ENCODE measurements at places on chromosomes 13 and 19.

DNA sequence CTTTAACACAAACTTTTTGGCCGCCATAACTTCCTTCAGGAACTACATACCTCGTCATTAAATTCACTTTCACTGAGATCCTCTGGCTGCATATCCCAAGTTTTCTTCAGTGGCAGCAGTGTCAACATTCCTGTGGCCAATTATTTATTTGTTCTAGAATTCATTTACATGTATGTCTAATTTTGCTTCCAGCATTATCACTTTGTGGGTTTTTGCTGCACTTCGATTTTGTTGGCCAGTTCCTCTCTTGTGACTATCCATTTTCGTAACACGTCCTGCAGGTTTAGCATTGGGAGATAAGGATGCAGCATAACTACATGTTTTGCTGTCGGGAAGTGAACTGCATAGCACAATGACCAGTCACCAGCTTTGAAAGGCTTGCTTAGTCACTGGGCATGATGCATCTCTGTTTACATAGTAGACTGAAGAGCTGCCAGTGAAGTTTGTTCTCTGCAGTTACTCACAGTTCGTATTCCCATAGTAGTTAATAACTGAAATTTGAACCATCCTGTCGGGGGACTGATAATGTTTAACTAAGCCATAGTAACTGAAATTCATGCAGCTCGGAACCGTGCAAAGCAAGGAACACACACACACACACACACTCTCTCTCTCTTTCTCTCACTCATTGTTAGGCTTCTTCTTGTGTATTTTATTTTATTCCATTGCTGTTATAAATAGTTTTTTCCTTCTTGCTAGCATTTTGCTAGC, 28.3 kb downstream of the ZNF507 start:
- peak; percentile 44 for DNase-seq

- no peak for DNase-seq
Measured at GRCh38 chr19:46842791-46843190, 7.9 kb downstream of the AP2S1 start.

- no peak for DNase-seq
Measured at GRCh38 chr19:5394551-5395505, 54.2 kb upstream of the PTPRS start.

- DNase-seq = no peak
Measured at GRCh38 chr13:38159710-38160109, 189.9 kb upstream of the UFM1 start.

DNA sequence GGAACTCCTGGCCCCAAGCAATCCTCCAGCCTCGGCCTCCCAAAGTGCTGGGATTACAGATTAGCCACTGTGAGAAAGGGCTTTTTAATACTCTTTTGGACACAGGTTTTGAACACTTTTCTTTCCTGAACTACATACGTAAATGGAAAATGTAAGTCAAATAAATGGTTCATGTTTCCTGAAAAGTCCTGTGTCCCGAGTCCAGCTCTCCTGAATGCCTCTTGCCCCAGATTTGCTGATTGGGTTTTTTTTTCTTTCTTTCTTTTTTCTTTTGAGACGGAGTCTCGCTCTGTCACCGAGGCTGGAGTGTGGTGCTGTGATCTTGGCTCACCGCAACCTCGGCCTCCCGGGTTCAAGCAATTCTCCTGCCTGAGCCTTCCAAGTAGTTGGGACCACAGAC, 24.5 kb downstream of the PTPRS start:
- DNase-seq = no peak

- no peak for DNase-seq
Measured at GRCh38 chr13:33109801-33110200, 93.6 kb downstream of the KL start.

GRCh38 chr19:51921949-51922348, 5.3 kb upstream of the ZNF613 start:
- no peak for DNase-seq

DNA sequence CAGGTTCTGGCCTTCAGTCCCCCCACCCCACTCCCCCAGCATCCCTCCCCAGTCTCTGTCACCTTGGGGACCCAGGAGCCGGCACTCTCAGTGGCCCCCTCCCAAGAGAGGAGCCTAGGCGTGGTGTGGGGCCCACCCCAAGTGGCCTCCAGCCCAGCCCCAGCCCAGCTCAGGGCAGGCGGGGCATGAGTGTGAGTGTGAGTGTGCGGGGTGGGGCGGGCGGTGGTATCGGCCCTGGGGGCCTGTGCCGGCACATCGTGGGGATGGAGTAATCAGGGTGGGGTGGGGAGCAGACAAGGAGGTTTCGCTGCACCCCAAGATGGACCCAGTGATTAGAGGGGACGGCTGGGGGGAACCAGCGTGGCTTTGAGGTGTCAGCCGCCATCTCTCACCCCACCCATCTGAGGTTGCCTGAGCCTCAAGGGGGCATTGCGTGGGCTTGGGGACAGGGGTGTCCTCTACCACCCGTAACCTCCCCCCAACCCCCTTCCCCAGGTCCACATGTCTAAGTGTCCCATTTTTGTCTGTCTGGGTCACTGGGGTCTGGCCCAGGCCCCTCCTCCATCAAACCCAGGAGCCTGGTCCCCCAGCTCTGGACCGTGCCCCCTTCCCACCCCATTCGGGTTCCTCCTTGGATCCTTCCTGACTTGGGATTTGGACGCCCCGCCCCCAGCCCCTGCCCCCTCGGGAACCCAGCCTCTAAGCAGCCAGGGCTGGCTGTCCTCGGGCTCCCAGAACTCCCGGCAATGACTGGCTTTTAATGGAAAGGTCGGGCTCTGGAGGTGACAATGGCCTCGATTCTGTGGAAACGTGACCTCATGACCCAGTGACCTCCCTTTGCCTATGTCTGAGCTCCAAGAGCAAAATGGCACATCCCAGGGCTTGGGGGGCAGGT, 6.9 kb upstream of the SULT2B1 start:
- DNase-seq = no peak

GRCh38 chr19:31392464-31392863, 43.2 kb upstream of the TSHZ3 start:
- DNase-seq = no peak

DNA sequence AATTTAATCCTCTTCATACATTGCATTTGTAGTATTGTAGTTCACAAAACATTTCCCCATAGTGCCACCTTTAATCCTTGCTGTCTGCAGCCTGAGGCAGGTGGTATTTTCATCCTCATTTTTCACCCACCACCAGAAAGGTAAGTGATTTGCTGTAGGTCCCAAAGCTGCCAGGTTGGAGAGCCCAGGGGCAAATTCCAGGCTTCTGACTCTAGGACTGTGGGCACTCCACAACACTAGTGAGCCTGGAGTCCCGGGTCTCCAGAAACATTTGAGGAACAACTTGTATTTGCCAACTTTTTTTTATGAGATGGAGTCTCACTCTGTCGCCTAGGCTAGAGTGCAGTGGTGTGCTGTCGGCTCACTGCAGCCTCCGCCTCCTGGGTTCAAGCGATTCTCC, 6.2 kb downstream of the ILF3 start:
- no peak for DNase-seq

DNA sequence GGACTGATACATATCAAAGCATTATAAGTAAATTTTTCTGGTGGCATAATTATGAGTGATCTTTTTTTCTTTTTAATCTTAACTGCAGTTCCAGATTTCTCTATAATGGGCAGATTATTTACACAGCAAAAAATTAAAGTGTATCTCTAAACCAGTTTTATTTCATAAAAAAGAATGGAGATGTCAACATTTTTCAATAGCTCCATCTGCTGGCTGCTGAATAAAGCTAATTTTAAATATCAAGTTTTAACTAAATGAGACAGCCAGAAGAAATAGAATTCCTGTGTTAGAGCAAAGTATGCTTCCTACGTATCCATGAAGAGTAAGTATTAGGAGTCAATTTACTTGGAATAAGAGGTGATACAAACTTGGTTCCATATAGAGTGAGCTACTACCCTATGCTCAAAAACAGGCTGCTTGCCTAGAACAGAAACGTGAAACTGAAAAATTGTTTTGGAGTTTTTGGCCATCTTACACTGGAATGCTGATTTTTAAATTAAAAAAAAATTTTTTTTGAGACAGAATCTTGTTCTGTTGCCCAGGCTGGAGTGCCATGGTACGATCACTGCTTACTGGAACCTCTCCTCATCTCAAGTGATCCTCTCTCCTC, 5.0 kb upstream of the PDS5B start:
- no peak for DNase-seq

DNA sequence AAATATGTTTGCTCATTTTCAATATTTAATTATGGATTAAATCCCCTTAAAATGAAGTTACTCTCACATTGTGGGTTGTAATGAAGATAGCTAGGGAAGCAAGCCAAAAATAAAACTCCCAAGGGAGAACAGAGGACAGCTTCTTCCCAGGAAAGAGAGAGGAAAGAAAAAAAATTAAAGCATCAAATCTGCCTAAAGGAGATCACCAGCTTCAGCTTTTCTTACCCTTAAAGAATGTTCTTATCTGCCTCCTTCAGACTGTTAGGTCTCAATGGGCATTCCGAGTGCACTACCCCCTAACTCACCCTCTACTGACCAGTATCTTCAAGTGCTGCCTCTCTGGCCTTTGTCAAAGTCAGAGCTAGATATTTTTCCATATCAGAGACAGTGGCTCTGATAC, 55.2 kb downstream of the XPO4 start:
- DNase-seq = no peak

DNA sequence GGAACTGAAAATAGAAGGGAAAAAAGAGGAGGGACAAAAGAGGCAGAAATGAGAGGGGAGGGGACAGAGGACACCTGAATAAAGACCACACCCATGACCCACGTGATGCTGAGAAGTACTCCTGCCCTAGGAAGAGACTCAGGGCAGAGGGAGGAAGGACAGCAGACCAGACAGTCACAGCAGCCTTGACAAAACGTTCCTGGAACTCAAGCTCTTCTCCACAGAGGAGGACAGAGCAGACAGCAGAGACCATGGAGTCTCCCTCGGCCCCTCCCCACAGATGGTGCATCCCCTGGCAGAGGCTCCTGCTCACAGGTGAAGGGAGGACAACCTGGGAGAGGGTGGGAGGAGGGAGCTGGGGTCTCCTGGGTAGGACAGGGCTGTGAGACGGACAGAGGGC, at the start of gene CEACAM5:
TSS of gene CEACAM5 (plus strand) at position 146 of the 400 bp plus-strand sequence. CDS start at position 252, 106 bp downstream.
- DNase-seq = no peak

- DNase-seq = no peak
Measured at GRCh38 chr13:112683581-112683980, 6.3 kb upstream of the ATP11A start.

Data from hippocampal formation (tissue), 2 donors.